ENCODE measurements at places on chromosomes 16 and 17.

DNA sequence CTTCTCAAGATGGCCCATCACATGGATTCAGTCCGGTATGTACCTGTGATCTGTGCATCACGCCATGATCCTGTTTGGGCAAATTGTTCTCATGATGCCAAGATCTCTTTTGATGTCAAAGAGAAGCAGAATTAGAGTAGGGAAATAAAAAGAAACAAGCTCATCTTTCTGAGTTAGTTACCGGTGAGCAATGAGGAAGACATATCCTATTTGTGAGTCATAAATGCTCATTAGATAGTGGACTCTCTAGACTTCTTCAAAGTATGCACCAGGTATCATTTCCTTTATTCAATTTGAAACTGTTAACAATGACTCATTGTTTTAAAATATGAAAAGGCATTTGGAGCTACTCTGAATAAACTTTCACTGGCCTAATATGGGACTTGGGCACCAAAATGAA, 8.0 kb upstream of the KRTAP4-12 start:
- no peak for DNase-seq

GRCh38 chr17:10727192-10727591, 2.6 kb downstream of the TMEM220 start:
- no peak for DNase-seq

DNA sequence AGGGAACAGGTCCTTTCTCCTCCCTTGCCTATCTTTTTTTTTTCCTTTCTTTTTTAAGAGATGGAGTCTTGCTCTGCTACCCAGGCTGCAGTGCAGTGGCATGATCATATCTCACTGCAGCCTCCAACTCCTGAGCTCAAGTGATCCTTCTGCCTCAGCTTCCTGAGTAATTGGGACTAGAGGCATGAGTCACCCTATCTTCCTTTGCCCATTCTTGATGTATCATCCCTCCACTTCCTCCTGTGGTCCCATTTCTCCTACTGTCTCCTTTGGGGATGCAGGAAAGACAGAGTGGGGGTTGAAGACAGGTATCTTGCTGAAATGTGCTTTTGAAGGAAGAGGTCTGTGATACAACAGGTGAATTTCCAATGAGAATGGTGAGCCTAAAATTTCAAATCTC, 5.5 kb downstream of the MYO19 start:
- no peak for DNase-seq

DNA sequence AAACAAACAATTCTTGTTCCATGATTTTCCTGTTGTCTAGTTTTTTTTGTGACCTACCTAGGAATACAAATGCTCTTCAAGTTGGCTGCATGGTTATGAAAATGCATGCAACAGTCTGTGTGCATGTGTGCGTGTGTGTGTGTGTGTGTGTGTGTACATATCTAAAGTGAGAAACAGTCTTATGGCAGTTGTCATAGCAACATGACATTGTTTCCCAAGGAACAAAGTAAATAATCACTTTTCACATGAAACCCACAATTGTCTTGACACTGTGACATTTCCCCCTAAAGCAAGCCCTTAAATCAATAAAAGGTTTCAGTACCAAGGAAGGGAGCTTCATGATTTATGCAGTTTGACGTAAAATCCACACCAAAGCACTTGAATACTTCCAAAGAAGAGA, 758.4 kb downstream of the CDH8 start:
- DNase-seq: no peak

DNA sequence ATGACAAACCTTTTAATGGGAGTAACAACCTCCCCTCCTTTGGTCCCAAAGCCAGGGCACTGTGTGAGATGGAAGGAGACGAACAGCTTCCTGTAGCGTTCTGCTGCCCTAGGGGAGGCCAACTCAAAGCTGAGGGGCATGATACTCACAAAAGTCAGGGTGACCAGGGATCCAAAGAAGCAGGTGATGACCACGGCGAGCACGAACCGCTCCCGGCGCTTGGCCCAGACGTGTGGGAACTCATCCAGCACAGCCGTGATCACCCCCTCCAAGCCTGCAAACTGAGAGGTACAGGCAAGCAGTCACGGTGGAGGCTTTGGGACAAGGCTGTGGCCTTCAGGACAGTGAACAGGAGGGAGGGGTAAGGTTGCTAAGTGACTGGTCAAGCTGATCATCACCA, 25.1 kb downstream of the SLC6A4 start:
- DNase-seq: no peak

GRCh38 chr16:67708368-67708771, 10.7 kb downstream of the GFOD2 start:
- no peak for DNase-seq

- DNase-seq: no peak
Observed at GRCh38 chr16:79949417-79949816, 348.9 kb upstream of the MAF start.

- DNase-seq: no peak
Observed at GRCh38 chr16:79873825-79874224, 273.3 kb upstream of the MAF start.

DNA sequence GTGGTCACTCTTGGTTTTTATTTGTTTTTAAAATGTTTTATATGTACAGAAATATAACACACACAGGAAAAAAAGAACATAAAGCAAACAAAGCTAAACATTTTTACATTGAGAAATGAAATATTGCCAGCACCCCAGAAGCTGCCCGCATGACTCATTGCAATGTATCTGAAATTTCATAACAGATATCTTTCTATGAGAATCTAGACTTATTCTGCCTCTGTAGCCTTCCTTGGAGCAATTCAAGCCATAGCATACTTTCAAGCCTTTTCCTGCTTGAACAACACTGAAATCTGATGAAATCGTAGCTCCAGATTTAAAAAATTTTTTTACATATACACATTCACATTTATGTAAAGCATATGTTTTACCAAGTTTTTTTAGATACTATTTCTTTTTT, 86.9 kb downstream of the RBBP6 start:
- no peak for DNase-seq

DNA sequence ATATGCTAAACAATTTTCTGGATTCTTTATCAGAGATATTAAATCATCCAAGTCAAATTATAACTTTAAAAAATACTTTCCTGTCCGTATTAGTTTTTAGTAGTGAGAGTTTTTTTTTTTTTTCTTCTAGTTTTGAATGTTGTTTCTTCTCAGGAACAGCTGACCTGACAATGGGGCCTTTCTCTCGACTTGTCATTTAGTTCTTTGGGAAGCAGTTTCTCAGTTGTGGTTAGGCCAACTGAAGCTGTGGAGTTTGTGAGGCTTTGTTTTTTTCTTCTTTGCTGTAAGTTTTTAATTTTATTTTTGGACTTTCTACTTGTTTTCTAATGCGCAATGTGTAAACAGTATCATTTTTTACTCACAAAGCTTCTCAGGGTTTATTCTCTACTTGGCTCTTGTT, 140.8 kb downstream of the FTO start:
- DNase-seq: no peak

GRCh38 chr16:55913716-55914115, 38.5 kb upstream of the CES5A start:
- DNase-seq: no peak

GRCh38 chr17:67605256-67605912, 112.4 kb upstream of the NOL11 start:
- DNase-seq: no peak

DNA sequence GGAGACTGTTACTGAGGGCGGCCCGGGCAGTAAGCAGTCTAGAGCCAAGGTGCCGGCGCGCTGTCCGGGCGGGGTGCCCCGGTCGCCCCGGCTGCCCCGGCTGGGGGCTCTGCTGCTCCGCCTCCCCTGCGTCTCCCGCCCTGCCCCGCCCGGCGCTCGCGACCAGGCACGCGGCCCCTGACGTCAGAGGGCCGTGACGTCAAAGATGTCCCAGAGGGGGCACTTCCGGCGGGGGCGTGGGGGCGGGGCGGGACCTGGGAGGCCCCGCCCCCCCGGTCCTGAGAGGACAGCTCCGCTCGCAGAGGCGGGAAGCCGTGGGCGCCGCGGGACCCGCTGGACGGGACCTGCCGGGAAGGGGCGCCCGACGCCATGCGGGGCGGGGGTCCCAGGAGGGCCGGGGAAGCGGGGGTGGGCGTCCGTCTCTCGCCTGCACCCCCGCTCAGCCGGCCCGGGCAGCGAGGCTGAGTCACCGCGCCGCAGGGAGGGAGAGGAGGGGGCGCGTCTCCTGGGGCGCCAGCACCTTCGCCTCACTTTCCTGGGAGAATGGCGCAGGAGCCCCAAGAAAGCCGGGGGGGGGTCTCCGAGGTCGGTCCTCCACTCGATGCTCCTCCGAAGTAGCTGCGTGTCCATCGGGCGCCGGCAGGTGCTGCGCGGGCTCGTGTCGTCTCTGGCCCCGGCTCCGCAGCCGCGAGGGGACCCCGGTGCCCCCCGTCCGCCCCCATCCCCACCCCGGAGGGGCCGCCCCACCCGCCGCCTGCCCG, 4.4 kb upstream of the HIC1 start:
- DNase-seq: no peak

DNA sequence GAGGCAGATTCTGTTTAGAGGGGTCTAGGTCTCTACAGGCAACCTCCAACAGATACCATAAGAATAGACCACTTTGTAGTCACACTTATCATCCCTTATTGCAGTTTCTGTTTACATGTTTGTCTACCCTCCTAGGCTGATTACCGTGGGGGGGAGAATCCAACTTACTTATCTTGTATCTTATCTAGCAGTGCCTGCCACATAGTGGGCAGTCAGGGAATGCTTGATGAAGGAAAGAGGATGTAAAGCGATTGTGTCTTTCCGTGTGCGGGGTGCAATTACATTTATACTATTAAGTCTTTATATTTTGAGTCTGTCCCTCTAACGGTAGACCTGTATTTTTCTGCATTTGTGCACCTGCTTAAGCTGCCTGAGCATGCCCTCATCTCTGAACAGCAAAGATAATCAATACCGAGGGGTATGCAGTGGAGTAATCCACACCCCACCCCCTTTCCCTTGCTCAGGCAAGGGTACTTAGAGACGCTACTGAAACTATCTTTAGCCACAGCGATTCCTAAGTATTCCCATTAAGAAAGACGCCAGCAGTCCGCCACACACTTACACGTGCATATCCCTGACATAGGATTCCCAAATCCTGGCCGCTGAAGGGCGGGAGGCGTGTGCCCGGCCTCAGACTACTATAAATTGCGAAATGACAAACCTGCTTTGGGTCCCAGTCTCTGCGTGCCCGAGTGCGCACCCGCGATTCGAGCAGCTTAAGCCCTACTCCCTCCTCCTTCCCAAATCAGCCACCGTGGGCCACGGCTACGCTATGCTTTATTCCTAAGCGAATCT, 635 bp upstream of the AATF start:
- DNase-seq: no peak
